ENCODE measurements at places on chromosomes 1 and 21. TPM values are rescaled to one million over a fixed set of nuclear protein-coding genes. Genes with fewer than 3 reads are reported as not detected.

DNA sequence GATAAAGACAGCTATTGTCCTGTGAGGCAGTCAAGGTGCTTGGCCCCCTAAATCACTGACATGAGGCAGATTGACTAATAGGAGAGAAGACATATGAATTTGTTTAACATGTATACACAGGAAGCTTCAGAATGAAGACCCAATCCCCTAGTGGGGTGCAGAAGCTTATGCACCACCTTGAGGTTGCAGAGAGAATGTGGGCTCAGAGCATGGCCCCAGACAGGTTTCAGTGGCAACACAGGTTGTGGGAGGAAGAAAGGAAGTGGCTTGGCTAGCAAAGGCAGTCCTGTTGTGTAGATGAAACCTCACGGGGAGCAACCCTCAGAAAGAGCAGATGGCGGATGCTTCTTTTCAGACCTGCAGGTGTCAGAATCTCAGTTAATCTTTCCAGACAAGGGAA lies 37.0 kb upstream of the PARP1 start:
- no peak overlapping the region for H3K4me3 ChIP-seq
- H3K4me1 ChIP-seq = no peaks in the 10 kb centered on the region
- no peaks in the 10 kb centered on the region for H3K27me3 ChIP-seq
- DNase-seq = no peak
- H3K27ac ChIP-seq = no peak overlapping the region

DNA sequence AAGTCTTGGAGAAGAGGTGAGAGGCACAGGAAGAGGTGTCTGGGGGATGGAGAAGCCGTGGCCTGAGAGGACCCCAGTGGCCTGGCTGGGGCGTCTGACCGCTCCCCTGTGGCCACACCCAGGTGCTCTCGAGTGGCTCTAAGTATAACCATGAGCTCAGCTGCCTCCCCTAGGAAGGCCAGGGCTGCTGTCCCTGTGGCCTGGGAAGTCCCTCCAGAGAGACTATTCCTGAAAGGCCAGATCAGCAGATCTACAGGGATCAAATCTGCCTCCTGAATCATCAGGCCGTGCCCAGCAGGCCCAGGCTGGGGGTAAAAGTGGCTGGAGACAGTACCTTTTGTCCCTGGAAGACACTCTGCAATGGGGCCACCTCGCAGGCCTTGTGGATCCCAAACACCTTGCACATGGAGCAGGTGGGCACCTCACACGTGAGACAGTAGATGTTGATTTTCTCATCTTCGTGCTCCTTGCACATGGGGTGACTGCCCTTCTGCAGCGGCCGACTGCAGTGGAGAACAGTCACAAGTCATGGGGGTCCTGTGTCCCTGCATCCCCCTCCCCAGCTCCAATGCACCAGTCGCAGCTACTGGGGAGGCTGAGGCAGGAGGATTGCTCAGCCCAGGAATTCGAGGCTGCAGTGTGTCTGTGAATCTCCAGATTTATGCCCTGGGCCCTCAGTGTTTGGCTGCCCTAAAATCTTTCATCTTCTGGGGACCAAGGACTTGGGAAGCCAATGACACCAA lies 6.4 kb downstream of the TRIM63 start:
- no peaks in the 10 kb centered on the region for H3K4me1 ChIP-seq
- no peak for DNase-seq
- H3K36me3 ChIP-seq = no peaks in the 10 kb centered on the region
- no peak overlapping the region for H3K27ac ChIP-seq
- H3K27me3 ChIP-seq = no peaks in the 10 kb centered on the region
- H3K4me3 ChIP-seq = no peak overlapping the region

- H3K36me3 ChIP-seq = no peaks in the 10 kb centered on the region
- H3K4me3 ChIP-seq = no peak overlapping the region
- no peaks in the 10 kb centered on the region for H3K4me1 ChIP-seq
- DNase-seq = no peak
- H3K27me3 ChIP-seq = no peaks in the 10 kb centered on the region
Measured at GRCh38 chr1:101957771-101958170, 39.0 kb downstream of the OLFM3 start.

- no peaks in the 10 kb centered on the region for H3K36me3 ChIP-seq
- no peaks in the 10 kb centered on the region for H3K27me3 ChIP-seq
- no peak overlapping the region for H3K27ac ChIP-seq
- H3K4me1 ChIP-seq = peaks cover 30% of the 10 kb centered on the region
- no peak overlapping the region for H3K4me3 ChIP-seq
Measured at GRCh38 chr21:34707876-34708325, 39.1 kb downstream of the CLIC6 start.

- H3K4me3 ChIP-seq = no peak overlapping the region
- no peak overlapping the region for H3K27ac ChIP-seq
- H3K4me1 ChIP-seq = peaks cover 21% of the 10 kb centered on the region
- H3K36me3 ChIP-seq = peaks cover 25% of the 10 kb centered on the region
- DNase-seq = no peak
- H3K27me3 ChIP-seq = no peaks in the 10 kb centered on the region
Measured at GRCh38 chr1:235831148-235831547, 35.6 kb downstream of the LYST start.

DNA sequence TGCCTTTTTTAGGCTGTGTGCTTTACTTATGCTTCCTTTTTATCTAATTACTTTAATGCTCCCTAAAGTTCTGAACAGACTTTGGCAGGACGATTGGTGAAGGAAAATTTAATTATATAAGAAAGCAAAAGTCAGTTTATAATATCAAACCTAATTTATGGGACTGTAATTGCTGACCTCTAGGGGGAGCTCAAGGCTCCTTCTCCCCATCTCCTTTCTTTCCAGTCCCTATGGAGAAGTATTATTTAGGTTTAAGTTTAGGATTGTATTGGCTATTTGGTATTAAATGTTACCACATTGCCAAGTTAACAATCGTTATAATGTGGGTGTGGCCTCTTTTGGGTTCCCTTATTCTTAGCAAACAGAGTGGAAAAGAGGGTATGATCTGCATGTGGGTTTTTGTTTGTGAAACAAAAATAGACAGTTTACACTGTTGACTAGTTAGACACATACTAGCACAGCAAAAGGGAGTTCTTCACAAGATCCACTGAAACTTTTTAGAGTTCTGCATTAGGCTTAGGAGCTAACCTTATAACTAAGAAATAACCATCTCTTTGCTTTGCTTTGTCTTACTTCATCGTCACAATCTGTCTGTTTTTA lies 48.2 kb upstream of the TNFSF4 start:
- peak; percentile 8 for DNase-seq
- no peak overlapping the region for H3K27ac ChIP-seq
- H3K4me1 ChIP-seq = no peaks in the 10 kb centered on the region
- no peaks in the 10 kb centered on the region for H3K27me3 ChIP-seq
- H3K36me3 ChIP-seq = no peaks in the 10 kb centered on the region

- H3K4me3 ChIP-seq = no peak overlapping the region
- no peak overlapping the region for H3K27ac ChIP-seq
- no peak for DNase-seq
Measured at GRCh38 chr1:164622068-164622845, 63.3 kb downstream of the PBX1 start.

DNA sequence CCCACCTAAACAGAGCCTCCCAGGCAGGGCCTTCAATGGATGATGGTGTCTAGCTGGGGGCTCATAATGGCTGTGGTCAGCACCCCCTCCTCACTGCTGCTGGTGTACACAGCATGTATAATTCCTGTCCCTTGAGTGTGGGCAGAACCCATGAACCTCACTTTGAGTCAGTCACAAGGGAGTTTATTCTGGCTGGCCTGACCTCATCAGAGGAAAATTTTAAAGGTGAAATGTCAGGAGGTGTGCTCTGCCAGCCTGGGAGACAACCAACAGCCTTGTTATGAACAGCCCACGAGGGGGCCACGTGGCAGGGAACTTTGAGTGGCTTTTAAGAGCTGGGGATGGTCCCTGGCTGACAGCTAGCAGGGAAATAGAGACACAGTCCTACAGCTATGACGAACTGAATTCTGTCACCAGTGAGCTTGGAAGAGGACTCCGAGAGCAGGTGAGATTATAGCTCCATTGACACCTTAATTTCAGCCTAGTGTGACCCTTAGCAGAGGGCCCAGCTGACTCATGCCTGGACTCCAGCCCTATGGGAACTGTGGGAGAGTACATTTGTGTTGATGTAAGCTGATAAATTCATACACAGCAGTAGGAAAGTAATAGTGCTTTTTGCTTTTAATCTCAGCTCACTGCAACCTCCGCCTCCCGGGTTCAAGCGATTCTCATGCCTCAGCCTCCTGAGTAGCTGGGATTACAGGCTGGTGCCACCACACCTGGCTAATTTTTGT lies 73.5 kb upstream of the RUNX3 start:
- H3K27ac ChIP-seq = no peak overlapping the region
- peaks cover 30% of the 10 kb centered on the region for H3K27me3 ChIP-seq
- H3K4me1 ChIP-seq = no peaks in the 10 kb centered on the region
- H3K4me3 ChIP-seq = no peak overlapping the region
- no peaks in the 10 kb centered on the region for H3K36me3 ChIP-seq
- DNase-seq = no peak

DNA sequence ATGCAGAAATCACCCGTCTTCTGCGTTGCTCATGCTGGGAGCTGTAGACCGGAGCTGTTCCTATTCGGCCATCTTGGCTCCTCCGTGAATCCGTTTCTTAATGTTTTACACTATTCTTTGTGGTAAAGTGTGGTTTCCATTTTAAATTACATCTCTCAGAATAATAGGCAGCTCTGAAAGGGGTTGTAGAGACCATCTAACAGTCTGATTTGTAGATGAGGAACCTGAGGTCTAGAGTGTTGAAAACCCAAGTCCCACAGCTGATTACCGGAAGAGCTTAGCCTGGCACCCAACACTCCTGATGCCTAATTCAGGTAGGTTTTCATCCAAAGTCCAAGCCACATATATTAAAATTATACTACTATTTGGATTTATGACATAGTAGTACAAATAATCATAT lies 144.0 kb downstream of the LEPR start:
- no peaks in the 10 kb centered on the region for H3K4me1 ChIP-seq
- no peak overlapping the region for H3K27ac ChIP-seq
- no peak for DNase-seq

GRCh38 chr1:171663036-171663853 lies 10.8 kb upstream of the MYOC start:
- no peak overlapping the region for H3K4me3 ChIP-seq
- H3K4me1 ChIP-seq = no peaks in the 10 kb centered on the region
- peak; percentile 61 for DNase-seq
- no peaks in the 10 kb centered on the region for H3K27me3 ChIP-seq
- H3K36me3 ChIP-seq = no peaks in the 10 kb centered on the region
- peak overlapping the region; percentile 84 for H3K27ac ChIP-seq

- H3K27me3 ChIP-seq = peaks cover 42% of the 10 kb centered on the region
- no peaks in the 10 kb centered on the region for H3K4me1 ChIP-seq
- no peaks in the 10 kb centered on the region for H3K36me3 ChIP-seq
- no peak overlapping the region for H3K27ac ChIP-seq
Measured at GRCh38 chr1:157194731-157195520, 56.7 kb upstream of the ETV3 start.

GRCh38 chr1:88289401-88290102 lies 394.5 kb upstream of the PKN2 start:
- no peak overlapping the region for H3K4me3 ChIP-seq
- no peak overlapping the region for H3K27ac ChIP-seq
- DNase-seq = no peak
- no peaks in the 10 kb centered on the region for H3K36me3 ChIP-seq
- H3K4me1 ChIP-seq = no peaks in the 10 kb centered on the region

DNA sequence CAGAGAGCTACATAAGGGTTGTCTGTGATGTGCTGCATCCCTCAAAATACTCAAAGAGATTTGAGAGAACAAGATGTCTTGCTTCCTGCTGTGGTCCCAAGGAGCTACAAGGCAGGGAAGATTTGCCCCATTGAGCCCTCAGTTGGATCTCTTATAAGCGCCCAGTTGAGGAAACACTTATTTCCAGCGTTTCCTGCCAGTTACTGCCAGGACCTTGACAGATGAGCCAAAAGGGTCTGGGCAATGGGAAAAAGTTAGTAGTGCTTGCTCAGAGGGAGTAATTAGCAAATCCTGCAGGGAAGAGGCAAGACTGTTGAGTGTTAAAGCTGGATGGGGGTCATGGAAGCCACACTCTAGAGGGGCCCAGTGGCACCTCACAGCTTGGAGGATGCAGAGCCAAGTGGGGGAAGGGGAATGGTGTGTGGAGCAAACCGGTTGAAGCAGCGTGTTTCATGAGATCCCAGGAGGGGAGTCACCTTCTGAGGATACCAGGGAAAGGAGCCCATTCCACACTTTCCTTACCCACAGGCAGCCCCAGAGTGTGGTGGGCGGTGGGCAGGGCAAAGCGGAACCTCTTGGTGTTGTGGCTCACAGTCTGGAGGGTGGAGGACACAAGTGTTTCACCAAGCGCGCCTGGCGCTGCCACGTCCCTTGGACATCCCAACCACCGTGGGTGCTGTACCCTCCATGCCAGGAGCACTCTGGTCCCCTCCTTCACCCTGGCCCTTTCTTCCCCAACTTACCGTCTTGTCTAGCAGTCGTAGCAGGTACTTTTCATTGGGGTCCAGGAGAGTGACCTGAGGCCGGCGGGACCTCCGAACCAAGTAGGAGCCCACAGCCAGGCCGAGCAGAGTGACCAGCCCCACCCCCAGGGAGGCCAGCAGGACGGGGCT lies 805 bp downstream of the CYB5R1 start:
- H3K4me3 ChIP-seq = peak overlapping the region; percentile 58
- H3K4me1 ChIP-seq = no peaks in the 10 kb centered on the region
- peak overlapping the region; percentile 89 for H3K27ac ChIP-seq
- H3K36me3 ChIP-seq = no peaks in the 10 kb centered on the region

- DNase-seq = no peak
- H3K27ac ChIP-seq = no peak overlapping the region
Measured at GRCh38 chr1:7111853-7112252, 326.6 kb downstream of the CAMTA1 start.

GRCh38 chr1:181028615-181029014 lies 5.2 kb upstream of the MR1 start:
- H3K27ac ChIP-seq = no peak overlapping the region
- H3K4me3 ChIP-seq = no peak overlapping the region
- DNase-seq = no peak
- no peaks in the 10 kb centered on the region for H3K36me3 ChIP-seq

GRCh38 chr21:45143855-45144254 lies 69.5 kb downstream of the ADARB1 start:
- H3K27ac ChIP-seq = no peak overlapping the region
- H3K4me1 ChIP-seq = no peaks in the 10 kb centered on the region
- no peaks in the 10 kb centered on the region for H3K27me3 ChIP-seq
- DNase-seq = no peak

- peaks cover 36% of the 10 kb centered on the region for H3K36me3 ChIP-seq
- H3K27ac ChIP-seq = no peak overlapping the region
- H3K27me3 ChIP-seq = no peaks in the 10 kb centered on the region
- H3K4me3 ChIP-seq = no peak overlapping the region
- DNase-seq = no peak
Measured at GRCh38 chr1:67407498-67407897, 22.7 kb downstream of the SERBP1 start.

Gene HAO2
- not detected for total RNA-seq

Gene ANKRD65
- total RNA-seq = 32.6 TPM

Gene RSPH1
- total RNA-seq = not detected

Gene IFI44
- total RNA-seq = 19.8 TPM

Gene CSDE1
- 528 TPM for total RNA-seq

Gene TSPAN2
- 5.2 TPM for total RNA-seq

Gene PHC2
- total RNA-seq = 458 TPM

Gene KCNE1
- total RNA-seq = 10.2 TPM

Gene CELA3B
- total RNA-seq = 2.2 TPM

Gene LRRC7
- total RNA-seq = 21.3 TPM

Gene TEX38
- not detected for total RNA-seq

Gene SPRR2E
- not detected for total RNA-seq

Gene STYXL2
- not detected for total RNA-seq

Gene IGFN1
- total RNA-seq = not detected

Gene KCNJ9
- not detected for total RNA-seq

Gene GPR52
- total RNA-seq = 5.0 TPM

Gene DENND2C
- total RNA-seq = 4.5 TPM

Measured in tibial nerve (tissue), 4 donors.